NCI-H748 treated with DMSO at 0.1 percent for 48 hours (cell line): ENCODE measurements at places on chromosomes 1 and 21.

DNA sequence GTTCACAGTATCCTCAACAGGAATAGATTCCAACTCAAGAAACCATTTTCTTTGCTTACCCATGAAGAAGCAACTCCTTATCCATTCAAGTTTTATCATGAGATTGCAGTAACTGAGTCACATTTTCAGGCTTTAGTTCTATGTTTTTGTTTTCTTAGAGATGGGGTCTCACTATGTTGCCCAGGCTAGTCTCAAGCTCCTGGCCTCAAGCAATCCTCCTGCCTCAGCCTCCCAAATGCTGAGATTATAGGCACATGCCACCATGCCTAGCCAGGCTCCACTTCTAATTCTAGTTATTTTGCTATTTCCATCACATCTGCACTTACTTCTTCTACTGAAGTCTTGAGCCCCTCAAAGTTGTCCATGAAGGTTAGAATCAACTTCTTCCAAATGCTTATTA lies 143.3 kb upstream of the HP1BP3 start:
- DNase-seq = no peak

DNA sequence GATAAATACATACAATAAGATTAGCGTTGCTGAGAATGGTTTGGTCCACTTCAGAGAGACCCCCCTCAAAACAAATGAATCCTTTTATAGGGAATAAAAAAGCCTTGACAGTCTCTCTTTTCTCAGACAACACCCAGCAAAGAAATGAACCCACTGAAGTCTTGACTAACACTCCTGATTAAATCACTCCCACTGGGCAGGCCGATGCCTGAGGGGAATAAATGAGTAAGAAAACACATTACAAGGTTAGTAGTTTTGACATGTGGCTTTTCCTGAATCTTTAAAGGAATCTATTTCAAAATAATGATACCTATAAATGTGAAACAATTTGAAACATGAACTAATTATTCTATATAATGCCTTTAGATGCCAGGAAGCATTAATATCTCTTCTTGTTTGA lies 146.9 kb upstream of the POGK start:
- DNase-seq = no peak

- DNase-seq = peak; percentile 22
Measured at GRCh38 chr1:165369255-165369848, 12.8 kb upstream of the LMX1A start.

GRCh38 chr1:1758059-1758621 lies 20.1 kb downstream of the NADK start:
- DNase-seq = no peak

DNA sequence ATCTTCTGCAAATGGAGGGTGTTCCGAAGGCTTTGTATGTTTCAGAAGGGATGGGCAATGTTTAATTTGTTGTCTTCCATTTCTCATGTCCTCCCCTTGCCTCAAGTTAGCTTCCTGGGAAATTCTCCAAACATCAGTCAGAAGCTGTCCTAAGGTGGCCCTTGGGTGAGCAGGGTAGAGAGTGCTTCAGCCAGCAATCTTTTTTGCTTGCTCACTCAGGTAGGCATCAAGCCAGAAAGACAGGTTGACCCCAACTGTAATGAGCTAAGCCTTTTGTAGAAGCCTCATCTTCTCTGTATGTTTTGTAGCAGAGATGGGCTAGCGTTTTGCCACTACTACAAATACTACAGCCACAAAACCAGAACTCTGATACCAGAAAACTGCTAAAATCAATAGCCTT lies 321.5 kb upstream of the FAM78B start:
- DNase-seq = no peak

- DNase-seq = no peak
Measured at GRCh38 chr1:11898086-11898785, 28.0 kb downstream of the KIAA2013 start.

GRCh38 chr1:89085781-89086180 lies 20.8 kb upstream of the GBP1 start:
- DNase-seq = peak; percentile 52

- DNase-seq = no peak
Measured at GRCh38 chr1:179146476-179146875, 64.6 kb downstream of the TOR3A start.

DNA sequence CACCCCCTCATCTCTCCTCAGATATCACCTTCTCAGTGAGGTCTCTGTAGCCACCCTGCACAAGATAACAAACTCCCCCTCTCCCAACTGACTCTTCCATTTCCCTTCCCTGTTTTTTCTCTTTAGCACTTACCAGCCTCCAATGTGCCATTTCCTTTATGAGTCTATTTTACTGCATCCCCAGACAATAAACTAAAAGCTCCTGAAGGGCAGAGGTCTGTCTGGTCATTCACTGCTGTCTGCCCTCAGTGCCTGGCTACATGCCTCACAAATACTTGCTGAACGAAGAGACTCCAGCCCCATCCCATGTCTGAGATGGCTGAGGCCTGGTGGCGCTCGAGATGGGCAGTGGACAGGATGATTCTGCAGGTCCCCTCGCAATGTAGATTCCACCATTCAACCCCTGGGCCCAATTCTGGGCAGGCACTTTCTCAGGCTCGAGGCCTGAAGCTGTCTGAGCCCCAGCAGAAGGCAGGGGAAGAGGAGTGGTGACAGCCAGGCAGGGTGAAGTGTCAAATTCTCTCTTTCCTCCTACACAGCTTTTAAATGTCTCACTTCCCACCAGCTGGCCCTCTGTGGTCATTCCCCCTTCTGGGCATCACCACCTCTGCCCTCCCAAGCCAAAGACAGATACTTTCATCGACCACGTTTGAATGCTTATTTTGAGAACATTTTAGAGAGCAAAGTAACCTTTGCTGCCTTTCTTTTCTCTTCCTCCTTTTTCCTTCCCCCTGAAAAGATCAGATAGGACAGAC lies 6.6 kb downstream of the LRRN2 start:
- DNase-seq = no peak

GRCh38 chr1:62111084-62111483 lies 83.6 kb upstream of the L1TD1 start:
- no peak for DNase-seq

GRCh38 chr1:21573971-21574465 lies 64.8 kb downstream of the ALPL start:
- DNase-seq = peak; percentile 92
